ENCODE measurements at places on chromosomes 4 and X. TPM values are rescaled to one million over a fixed set of nuclear protein-coding genes. Genes with fewer than 3 reads are reported as not detected.

- no peaks in the 10 kb centered on the region for H3K27me3 ChIP-seq
- no peak overlapping the region for H3K4me3 ChIP-seq
- no peak for DNase-seq
- no peaks in the 10 kb centered on the region for H3K4me1 ChIP-seq
- H3K36me3 ChIP-seq = no peaks in the 10 kb centered on the region
Observed at GRCh38 chr4:77126809-77127208, 30.2 kb upstream of the CCNG2 start.

GRCh38 chr4:113335746-113336145, 286.3 kb downstream of the ANK2 start:
- no peaks in the 10 kb centered on the region for H3K36me3 ChIP-seq
- H3K27ac ChIP-seq = no peak overlapping the region
- H3K27me3 ChIP-seq = no peaks in the 10 kb centered on the region

- H3K4me1 ChIP-seq = no peaks in the 10 kb centered on the region
- H3K27me3 ChIP-seq = no peaks in the 10 kb centered on the region
- no peak overlapping the region for H3K4me3 ChIP-seq
- H3K36me3 ChIP-seq = no peaks in the 10 kb centered on the region
Observed at GRCh38 chrX:124023838-124024238, 62.3 kb downstream of the STAG2 start.

DNA sequence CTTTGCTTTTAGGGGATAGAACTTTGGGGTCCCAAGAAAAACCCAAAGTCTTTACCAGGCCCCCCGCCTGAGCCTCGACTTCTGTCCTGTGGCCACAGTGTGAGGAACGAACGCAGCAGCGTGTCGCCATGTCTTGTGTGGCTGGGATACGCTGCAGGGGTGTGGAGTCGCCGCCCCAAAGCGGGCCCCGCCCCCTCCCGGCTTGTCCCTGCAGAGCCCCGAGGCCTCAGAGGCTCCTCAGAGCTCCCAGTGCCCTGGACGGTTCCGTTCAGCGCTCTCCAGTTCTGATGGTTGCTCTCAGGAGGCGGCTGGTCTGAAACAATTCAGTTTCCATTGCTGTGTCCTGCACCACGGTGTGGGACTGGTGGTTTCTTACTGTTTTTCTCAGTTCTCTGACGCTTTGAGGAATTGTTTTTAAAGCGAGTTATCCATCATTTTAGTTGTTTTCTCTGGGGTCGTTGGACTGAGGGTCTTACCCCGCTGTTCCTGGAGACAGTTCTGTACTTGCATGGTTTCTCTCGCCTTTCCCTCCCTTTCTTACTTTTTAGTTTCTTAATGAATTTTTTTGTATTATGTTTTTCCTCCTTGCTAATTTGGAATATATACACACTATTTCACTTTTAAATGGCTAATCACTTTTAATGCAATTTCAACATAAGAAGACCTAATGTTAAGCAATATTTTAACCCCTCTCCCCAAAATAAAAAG, 1.6 kb upstream of the IDUA start:
- peaks cover 14% of the 10 kb centered on the region for H3K4me1 ChIP-seq
- peak overlapping the region; percentile 19 for H3K27ac ChIP-seq
- no peaks in the 10 kb centered on the region for H3K36me3 ChIP-seq
- no peak overlapping the region for H3K4me3 ChIP-seq
- H3K27me3 ChIP-seq = no peaks in the 10 kb centered on the region

GRCh38 chr4:160299608-160300007, 1196.7 kb downstream of the RAPGEF2 start:
- H3K27ac ChIP-seq = no peak overlapping the region
- DNase-seq = no peak
- H3K4me1 ChIP-seq = no peaks in the 10 kb centered on the region
- H3K27me3 ChIP-seq = no peaks in the 10 kb centered on the region

The SPON2 gene
- total RNA-seq = 36.1 TPM

The FAAH2 gene
- 52.7 TPM for total RNA-seq

The GLRA3 gene
- total RNA-seq = 54.7 TPM

Data from breast epithelium (tissue), 4 donors.